T1000 (cell line): ENCODE measurements at places on chromosomes 11 and 22.
A peak's percentile ranks its signal among the peaks of the same experiment; 100 is the strongest.

GRCh38 chr22:44702479-44703198 lies 635 bp downstream of the PRR5 start:
- no peak for DNase-seq

GRCh38 chr11:128776424-128777284 lies 82.8 kb downstream of the FLI1 start:
- no peak for DNase-seq

- peak; percentile 10 for DNase-seq
Observed at GRCh38 chr11:63804259-63804658, 9.0 kb upstream of the SPINDOC start.

- no peak for DNase-seq
Observed at GRCh38 chr11:75376175-75376574, 23.1 kb upstream of the RPS3 start.

DNA sequence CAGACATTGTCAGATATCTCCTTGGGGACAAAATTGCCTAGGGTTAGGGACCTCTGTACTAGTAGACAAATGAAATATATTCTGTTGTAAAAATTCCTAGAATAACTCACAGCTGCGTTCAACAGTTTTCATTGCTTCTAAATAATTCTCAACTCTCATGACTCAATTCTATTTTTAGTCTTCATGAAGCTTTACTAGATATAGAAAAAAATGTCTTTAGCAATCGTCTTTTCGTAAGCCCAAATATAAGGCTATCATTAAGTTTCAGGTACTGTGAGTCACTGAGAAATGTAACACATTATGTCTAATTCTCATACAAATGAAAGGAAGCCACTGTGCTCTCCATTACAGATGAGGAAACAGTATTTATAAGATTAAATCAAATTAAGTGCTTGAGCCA lies 6.4 kb downstream of the MMP12 start:
- DNase-seq: no peak

- DNase-seq: no peak
Observed at GRCh38 chr22:19522190-19522880, 1.9 kb downstream of the CLDN5 start.

DNA sequence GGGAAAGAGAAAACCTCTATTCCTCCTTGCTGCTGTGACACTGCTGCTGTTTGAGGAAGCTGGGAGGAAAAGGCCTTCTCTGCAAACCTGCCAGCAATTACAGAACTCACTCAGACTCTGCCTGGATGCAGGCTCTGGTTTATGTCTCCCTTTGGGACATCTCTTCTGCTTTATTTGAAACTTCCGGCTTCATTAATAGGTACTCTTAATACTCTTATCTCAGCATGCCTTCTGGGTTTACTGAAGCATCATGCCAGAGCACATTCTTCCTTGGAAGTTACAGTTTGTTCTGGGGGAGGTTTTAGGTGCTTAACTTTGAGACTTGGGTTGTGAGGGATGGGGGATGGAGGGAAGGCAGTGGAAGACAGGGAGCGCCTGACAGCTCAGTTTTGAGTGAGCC lies 79.9 kb downstream of the NAV2 start:
- DNase-seq: no peak

DNA sequence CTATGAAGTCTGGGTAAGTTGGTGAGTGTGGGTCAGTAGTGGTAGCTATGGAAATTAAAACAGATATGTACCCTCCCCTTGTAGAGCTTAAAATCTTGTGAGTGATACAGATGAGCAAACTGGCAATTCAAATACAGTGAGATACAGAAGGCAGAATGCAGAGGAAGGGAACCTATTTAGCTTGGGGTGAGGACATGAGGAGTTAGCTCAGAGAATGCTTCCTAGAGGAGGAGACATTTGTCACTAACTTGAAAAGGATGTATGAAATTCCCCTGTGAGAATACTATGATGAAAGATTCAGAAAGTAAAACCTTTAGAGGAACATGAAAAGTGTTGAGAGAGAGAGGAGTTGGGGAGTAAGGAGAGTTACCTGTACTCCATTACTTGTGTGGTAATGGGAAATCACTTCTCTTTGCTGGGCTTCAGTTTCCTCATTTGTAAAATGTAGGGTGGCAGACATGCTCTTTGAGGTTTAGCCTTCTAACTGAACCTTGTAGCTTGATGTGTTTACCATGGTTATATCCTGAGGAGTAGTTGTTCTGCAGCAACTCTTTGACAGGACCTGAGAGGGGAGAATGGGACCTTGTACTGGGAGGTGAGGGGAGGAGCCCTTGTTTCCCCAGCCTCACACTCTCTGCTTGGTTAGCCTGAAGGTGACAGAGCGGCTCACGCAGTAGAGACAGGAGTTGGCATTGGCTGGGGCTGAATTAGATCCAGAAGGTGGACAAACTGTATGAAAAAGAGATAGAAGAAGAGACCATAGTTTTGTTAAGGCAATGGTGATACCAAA lies 17.9 kb downstream of the SWAP70 start:
- DNase-seq: no peak

- no peak for DNase-seq
Observed at GRCh38 chr11:73152861-73153483, 10.9 kb upstream of the FCHSD2 start.

DNA sequence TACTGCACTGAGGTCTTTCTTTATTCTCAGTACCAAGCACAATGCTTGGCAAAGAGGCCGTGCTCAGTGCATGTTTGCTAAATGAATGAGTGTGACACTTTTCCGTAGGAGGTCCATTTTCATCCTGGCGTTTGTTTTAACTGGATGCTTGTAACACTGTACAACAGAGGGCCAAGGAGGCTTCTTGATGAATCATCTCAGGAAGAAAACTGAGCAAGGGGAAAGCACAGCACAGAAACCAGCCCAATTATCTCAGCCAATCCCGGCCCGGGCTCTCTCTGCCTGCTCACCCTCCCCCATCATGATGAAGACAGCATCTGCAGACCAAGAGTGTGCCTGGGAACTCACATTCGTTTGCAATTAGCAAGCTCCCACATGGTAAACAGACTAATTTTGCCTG lies 570.3 kb downstream of the OPCML start:
- no peak for DNase-seq

GRCh38 chr11:129503646-129504045 lies 128.0 kb downstream of the BARX2 start:
- no peak for DNase-seq

GRCh38 chr11:84061726-84062125 lies 775.6 kb upstream of the CCDC90B start:
- DNase-seq: no peak

DNA sequence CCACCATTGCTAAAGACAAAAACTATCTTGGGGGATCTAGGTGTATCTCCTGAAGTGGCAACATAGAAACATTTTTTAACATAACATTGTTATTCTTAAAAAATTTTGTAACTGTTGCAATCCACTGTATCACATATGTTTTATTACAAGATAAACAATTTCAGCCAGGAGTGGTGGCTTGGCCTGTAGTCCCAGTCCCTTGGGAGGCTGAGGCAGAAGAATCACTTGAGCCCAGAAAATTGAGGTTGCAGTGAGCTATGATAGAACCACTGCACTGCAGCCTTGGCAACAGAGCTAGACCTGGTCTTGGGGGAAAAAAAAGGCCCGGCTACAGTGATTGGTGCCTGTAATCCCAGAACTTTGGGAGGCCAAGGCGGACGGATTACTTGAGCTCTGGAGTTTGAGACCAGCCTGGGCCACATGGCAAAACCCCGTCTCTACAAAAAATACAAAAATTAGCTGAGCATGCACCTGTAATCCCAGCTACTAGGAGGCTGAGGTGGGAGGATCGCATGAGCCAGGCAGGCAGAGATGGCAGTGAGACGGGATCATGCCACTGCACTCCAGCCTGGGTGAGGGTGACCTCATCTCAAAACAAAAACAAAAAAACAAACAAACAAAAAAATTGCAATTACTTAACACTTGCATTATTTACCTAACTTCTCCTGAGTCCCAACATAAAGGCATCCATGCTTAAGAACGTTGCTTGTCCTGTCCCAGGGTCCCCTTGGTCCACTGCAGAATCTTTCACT lies 1.5 kb upstream of the DEPDC5 start:
- DNase-seq: no peak

GRCh38 chr11:77753230-77753629 lies 67.3 kb downstream of the RSF1 start:
- DNase-seq: no peak

DNA sequence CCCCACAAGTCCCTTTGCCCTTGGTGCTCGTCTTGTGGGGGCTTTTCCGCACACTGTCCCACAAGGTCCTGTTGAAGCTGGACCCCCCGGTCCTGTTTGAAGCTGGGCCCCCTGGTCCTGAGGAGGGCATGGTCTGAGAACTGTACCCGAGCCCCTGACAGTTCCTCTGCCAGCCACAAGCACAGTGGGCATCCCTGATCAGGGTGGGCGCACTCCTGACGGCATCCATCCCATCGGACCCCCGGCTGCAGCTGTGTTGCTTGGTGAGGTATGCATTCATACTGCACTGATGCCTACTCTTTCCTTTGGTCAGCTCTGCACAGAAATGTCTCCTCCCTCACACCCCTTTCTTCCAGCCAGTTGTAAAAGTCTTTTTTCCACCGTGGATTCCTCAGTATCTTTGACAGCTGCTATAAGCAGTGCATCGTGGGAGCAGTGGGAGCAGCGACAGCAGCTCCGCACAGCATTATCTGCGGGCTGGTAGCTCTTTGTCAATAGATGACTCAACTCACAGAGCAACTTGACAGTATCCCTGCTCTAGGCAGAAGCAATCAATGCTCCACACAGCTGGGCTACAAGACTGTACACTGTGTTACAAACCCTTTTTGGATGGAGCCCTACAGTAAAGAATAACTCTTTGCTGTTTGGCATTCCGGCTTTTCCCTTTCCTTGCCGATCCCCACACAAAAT lies 1030.8 kb upstream of the CCDC90B start:
- peak; percentile 9 for DNase-seq

DNA sequence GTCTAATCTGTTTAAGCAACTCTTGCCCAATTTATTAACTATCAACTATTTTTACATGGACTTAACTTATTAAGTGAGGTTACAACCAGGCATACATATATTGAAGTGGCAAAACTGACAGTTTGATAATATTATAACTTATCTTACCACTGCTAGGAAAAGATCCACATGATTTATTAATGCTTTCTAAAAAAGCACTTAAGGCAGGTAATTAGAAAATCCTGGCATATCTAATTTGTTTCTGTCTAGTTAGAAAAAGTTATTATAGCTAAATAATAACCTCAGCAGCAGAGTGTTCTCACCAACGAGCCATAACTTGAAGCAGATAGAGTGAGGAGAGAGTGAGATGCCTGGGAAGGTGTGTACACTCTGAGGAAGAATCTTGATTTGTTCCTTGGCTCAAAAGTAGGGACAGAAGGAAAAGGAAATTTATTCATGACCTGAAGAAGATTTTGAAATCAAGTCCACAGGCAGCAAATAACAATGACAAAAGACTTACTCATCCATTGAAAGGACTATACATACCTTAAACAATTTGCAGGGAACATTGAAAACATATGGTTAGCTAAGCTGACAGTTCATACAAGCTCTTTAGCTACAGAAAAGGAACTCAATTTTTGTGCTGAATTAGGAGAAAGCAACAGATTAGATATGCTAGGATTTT lies 7.1 kb upstream of the MUC15 start:
- DNase-seq: no peak

DNA sequence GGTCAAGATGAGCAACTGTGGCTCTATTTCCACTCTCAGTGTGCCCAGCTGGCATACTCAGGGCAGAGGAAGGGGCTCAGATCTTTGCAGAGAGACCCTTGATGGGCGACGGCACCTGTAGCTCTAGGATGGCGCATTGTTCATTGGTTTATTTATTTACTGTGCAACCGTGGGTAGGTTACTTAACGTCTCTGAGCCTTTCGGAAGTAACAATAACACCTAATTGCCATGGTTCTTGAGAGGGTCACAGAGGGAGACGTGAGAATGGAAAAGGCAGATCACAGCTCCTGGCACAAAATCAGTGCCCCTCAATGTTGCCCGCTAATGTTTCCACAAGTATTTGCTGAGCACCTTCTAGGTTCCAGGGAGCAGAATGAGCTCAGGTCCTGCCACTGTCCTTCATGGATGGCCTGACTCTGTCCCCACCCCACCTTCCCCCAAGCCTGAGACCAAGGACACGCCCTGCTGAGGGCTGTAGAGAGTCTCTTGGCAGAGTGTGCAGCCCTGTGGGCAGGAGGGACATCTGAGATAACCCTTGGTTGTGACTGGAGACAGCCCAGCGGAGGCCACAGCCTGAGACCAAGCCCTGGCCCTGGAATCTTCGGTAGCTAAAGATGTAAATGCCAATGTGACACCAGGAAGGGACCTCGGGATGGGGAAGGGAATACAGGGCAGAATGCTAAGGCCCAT lies 780 bp upstream of the ALDH3B2 start:
- no peak for DNase-seq

- no peak for DNase-seq
Observed at GRCh38 chr11:19020831-19021230, 39.7 kb downstream of the MRGPRX2 start.

DNA sequence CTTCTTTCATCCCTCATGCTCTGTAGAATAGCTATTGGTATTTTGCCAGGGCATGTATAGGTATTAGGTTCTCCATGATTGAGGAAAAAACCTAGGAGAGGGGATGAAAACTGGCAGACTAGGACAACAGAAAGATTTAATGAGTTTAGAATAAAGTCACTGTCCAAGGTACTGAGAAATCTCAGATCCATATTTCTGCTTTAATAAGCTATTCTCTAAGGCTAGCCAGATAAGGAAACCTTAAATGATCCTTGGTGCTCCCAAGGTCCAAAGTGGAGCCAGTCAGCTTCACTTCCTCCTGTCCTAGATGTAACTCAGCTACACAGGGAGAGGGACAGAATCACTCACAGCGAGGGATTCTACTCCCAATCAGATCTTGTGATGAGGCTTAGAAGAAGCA lies 13.7 kb upstream of the CSNK2A3 start:
- no peak for DNase-seq

DNA sequence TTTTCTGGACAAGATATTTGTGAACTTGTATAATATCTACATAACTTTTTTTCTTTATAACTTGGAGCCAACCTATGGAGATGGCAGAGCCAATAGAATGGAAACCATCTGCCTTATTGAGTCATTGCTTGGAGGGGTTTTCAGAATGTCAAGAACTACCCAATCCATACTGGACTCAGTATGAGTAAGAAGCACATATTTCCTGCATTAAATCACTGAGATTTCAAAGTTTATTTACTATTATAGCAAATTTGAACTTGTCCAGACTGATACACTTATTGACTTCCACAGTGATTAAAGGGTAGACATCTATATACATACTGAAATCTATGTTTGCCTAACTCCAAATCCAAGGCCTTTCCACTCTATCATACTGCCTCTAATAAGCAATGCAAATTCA lies 704.0 kb downstream of the KCNA4 start:
- no peak for DNase-seq

GRCh38 chr11:59756558-59756840 lies 1.3 kb downstream of the STX3 start:
- no peak for DNase-seq

DNA sequence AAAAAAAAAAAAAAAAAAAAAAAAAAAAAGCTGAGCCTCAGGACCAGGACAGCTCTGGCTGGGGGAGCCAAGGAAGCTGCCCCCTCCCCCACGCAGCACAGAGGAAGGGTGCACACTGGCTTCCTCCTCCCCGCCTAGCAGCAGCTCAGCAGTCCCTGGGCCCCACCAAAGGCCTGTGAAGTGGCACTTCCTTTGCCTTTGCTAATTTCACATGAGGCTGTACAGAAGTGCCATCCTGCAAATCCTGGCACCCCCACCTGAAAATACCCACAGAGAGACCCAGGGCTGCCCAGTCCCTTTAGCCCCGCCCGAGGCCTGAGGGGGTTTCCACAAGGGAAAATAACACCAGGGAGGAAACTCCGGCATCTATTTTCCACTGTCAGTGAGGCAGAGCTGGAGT lies 3.9 kb downstream of the RHOG start:
- DNase-seq: no peak
